ENCODE measurements at places on chromosomes 1 and 21.

- no peak for DNase-seq
- no peak overlapping the region for H3K27ac ChIP-seq
- no peaks in the 10 kb centered on the region for H3K27me3 ChIP-seq
- no peak overlapping the region for H3K4me3 ChIP-seq
Measured at GRCh38 chr1:190494451-190494850, 16.8 kb upstream of the BRINP3 start.

- DNase-seq: no peak
- H3K4me3 ChIP-seq: no peak overlapping the region
- H3K4me1 ChIP-seq: peaks cover 17% of the 10 kb centered on the region
- no peak overlapping the region for H3K27ac ChIP-seq
- H3K36me3 ChIP-seq: no peaks in the 10 kb centered on the region
- no peaks in the 10 kb centered on the region for H3K27me3 ChIP-seq
Measured at GRCh38 chr1:244052016-244052727, 1.1 kb downstream of the ZBTB18 start.

DNA sequence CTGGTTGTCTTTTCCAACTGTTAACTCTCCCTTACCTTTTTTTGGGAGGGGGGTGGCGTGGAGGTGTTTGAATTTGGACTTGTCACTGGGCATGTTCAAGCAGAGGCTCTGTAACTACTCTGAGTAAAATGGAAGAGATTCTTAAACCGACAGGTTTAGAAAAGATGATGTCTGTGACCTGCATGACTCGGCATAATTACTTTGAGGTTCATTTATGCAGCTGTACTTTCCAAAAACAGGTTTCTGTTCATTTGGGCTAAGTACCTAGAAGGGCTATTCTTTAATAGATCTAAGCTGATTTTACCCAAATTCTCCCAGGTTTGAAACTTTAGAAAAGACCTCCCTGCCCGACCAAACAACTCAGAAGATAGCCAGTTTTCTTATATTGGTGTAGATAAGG, 80.3 kb downstream of the SLC35A3 start:
- peaks cover 29% of the 10 kb centered on the region for H3K36me3 ChIP-seq
- no peak overlapping the region for H3K4me3 ChIP-seq
- H3K27me3 ChIP-seq: no peaks in the 10 kb centered on the region
- DNase-seq: no peak
- H3K27ac ChIP-seq: peak overlapping the region; percentile 64
- H3K4me1 ChIP-seq: peaks cover 59% of the 10 kb centered on the region

- H3K27ac ChIP-seq: peak overlapping the region; percentile 84
- no peak for DNase-seq
- peaks cover 69% of the 10 kb centered on the region for H3K4me1 ChIP-seq
- peaks cover 2% of the 10 kb centered on the region for H3K36me3 ChIP-seq
- H3K4me3 ChIP-seq: no peak overlapping the region
Measured at GRCh38 chr1:25017436-25018109, 87.5 kb upstream of the RUNX3 start.

- peak overlapping the region; percentile 100 for H3K27ac ChIP-seq
- H3K27me3 ChIP-seq: no peaks in the 10 kb centered on the region
- H3K4me3 ChIP-seq: peak overlapping the region; percentile 58
- peak; percentile 92 for DNase-seq
Measured at GRCh38 chr1:206579747-206580437, 32.4 kb downstream of the EIF2D start.

GRCh38 chr1:44724296-44724954, 6.5 kb downstream of the RNU5D-1 start:
- H3K36me3 ChIP-seq: peaks cover 4% of the 10 kb centered on the region
- H3K4me3 ChIP-seq: peak overlapping the region; percentile 76
- peaks cover 72% of the 10 kb centered on the region for H3K4me1 ChIP-seq

DNA sequence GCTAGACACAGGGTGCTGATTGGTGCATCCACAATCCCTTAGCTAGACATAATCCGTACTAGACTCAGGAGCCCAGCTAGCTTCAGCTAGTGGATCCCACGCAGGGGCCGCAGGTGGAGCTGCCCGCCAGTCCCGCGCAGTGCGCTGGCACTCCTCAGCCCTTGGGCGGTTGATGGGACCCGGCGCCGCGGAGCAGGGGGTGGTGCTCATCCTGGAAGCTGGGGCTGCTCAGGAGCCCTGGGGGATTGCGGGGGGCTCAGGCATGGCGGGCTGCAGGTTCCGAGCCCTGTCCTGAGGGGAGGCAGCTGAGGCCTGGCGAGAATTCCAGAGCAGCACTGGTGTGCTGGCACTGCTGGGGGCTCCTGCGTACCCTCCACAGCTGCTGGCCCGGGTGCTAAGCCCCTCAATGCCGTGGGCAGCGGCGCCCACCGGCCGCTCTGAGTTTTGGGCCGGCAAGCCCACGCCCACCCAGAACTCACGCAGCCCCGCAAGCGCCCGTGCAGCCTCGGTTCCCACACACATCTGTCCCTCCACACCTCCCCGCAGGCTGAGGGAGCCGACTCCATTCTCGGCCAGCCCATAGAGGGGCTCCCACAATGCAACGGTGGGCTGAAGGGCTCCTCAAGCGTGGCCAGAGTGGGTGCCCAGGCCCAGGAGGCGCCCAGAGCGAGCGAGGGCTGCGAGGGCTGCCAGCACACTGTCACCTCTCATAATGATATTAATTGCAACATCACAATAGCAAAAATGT, 87.4 kb downstream of the CRB1 start:
- DNase-seq: no peak
- no peak overlapping the region for H3K4me3 ChIP-seq
- H3K27ac ChIP-seq: no peak overlapping the region
- no peaks in the 10 kb centered on the region for H3K4me1 ChIP-seq
- no peaks in the 10 kb centered on the region for H3K36me3 ChIP-seq

DNA sequence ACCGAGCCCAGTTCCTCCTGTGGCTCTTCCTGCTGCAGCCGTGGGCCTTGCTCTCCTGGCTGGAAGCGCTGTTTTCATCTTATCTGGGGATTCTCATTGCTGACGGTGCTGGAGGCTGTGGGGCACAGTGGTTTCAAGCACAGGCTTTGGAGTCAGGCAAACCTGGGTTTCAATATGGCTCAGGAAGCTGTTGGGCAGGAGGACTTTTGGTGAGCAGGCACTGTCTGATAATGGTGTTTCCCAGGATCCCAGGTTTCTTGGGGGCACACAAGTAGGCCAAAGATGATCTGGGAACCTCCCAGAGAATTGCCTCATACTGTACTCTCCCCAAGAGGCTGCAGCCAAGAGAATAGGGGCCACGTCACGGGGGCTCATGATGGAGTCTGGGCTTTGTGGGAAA, 105.6 kb upstream of the TRABD2B start:
- DNase-seq: no peak
- peaks cover 5% of the 10 kb centered on the region for H3K4me1 ChIP-seq
- H3K36me3 ChIP-seq: no peaks in the 10 kb centered on the region
- no peak overlapping the region for H3K27ac ChIP-seq

GRCh38 chr1:18463984-18464664, 16.6 kb upstream of the KLHDC7A start:
- DNase-seq: no peak
- no peaks in the 10 kb centered on the region for H3K4me1 ChIP-seq
- H3K4me3 ChIP-seq: no peak overlapping the region
- peaks cover 8% of the 10 kb centered on the region for H3K27me3 ChIP-seq

GRCh38 chr1:172894349-172895049, 156.2 kb downstream of the TNFSF18 start:
- H3K4me1 ChIP-seq: peaks cover 58% of the 10 kb centered on the region
- peak overlapping the region; percentile 75 for H3K4me3 ChIP-seq
- DNase-seq: no peak

GRCh38 chr1:204660509-204660908, 25.0 kb downstream of the LRRN2 start:
- DNase-seq: no peak
- H3K27ac ChIP-seq: no peak overlapping the region
- no peaks in the 10 kb centered on the region for H3K36me3 ChIP-seq
- H3K4me3 ChIP-seq: no peak overlapping the region

- H3K27ac ChIP-seq: no peak overlapping the region
- no peak overlapping the region for H3K4me3 ChIP-seq
- peaks cover 12% of the 10 kb centered on the region for H3K27me3 ChIP-seq
- no peak for DNase-seq
Measured at GRCh38 chr1:115118611-115119010, 29.3 kb upstream of the TSPAN2 start.

- no peaks in the 10 kb centered on the region for H3K36me3 ChIP-seq
- no peak overlapping the region for H3K27ac ChIP-seq
- H3K4me3 ChIP-seq: no peak overlapping the region
- H3K27me3 ChIP-seq: no peaks in the 10 kb centered on the region
- H3K4me1 ChIP-seq: no peaks in the 10 kb centered on the region
Measured at GRCh38 chr1:226575739-226576378, 27.3 kb downstream of the STUM start.

- peaks cover 2% of the 10 kb centered on the region for H3K36me3 ChIP-seq
- H3K27me3 ChIP-seq: no peaks in the 10 kb centered on the region
- no peak for DNase-seq
- H3K27ac ChIP-seq: no peak overlapping the region
- no peaks in the 10 kb centered on the region for H3K4me1 ChIP-seq
- H3K4me3 ChIP-seq: no peak overlapping the region
Measured at GRCh38 chr1:1085171-1085841, 11.2 kb upstream of the RNF223 start.

DNA sequence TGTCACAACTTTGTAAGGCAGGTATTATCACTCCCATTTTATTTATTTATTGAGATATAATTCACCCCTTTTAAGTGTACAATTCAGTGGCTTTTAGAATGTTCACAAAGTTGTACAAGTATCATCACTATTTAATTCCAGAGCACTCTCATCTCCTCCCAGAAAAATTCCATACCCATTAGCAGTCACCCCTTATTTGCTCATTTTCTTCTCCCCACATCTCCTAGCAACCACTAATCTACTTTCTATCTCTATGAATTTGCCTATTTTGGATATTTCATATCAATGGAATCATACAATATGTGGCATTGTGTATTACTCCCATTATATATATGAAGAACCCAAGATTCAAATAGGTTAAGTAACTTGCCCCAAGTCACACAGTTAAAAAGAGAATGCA, 7.0 kb downstream of the DSTYK start:
- H3K4me1 ChIP-seq: peaks cover 82% of the 10 kb centered on the region
- DNase-seq: no peak
- peak overlapping the region; percentile 56 for H3K4me3 ChIP-seq
- no peaks in the 10 kb centered on the region for H3K27me3 ChIP-seq
- peak overlapping the region; percentile 95 for H3K27ac ChIP-seq

DNA sequence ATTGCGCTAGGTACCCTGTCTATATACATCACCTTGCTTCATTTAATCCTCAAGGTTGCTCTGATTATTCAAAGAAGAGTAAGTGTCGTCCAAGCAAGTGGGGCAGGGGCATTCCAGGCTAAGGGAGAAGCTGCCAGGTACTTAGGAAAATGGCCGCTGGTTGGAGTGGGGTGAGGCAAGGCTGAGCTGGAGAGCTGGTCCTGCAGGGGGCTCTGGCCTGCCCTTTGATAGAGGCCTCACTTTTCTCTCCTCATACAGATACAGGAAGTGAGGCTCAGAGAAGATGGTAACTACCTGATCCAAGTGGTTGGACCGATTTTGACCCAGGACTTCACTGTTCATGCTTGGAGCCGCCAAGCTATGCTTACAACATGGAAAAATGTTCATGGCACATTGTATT, 86.9 kb upstream of the ZBTB40 start:
- no peak overlapping the region for H3K27ac ChIP-seq
- H3K4me1 ChIP-seq: peaks cover 2% of the 10 kb centered on the region
- peaks cover 23% of the 10 kb centered on the region for H3K27me3 ChIP-seq
- no peak for DNase-seq

DNA sequence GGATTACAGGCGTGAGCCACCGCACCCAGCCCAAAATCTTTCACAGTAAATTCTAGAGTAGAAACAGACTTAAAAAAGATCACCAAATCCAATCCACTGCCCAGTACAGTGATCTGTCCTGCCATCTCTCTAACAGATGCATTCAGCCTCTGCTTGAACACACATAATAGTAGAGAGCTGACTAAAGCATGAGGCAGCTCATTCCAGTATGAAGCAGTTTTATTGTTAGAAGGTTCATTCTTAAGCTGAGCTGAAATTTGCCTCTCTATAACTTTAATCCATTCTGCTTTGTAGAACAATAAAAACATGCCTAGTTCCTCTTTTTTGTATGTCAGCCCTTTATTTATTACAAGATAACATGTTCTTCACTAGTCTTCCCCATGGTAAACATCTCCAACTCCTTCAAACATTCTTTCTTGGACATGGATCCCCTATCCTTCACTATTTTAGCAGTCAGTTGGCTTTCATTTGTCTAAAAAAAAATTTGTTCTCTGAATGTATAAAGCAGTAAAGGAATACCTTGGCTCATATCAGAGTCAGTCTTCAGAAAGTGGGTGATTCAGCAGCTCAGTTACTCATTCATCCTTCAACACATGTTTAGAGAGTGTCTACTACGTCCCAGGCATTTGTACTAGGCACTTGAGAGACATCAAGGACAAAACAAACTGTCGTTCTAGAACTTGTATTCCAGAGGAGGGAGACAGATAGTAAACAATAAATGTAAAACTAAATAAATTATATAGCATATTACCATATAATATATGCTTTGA, 10.7 kb upstream of the PTBP2 start:
- H3K36me3 ChIP-seq: no peaks in the 10 kb centered on the region
- peaks cover 6% of the 10 kb centered on the region for H3K27me3 ChIP-seq
- H3K4me3 ChIP-seq: no peak overlapping the region
- DNase-seq: no peak
- H3K4me1 ChIP-seq: no peaks in the 10 kb centered on the region

GRCh38 chr1:194975913-194976312, 1632.3 kb downstream of the KCNT2 start:
- H3K27ac ChIP-seq: no peak overlapping the region
- H3K36me3 ChIP-seq: no peaks in the 10 kb centered on the region
- H3K27me3 ChIP-seq: no peaks in the 10 kb centered on the region
- DNase-seq: no peak
- H3K4me1 ChIP-seq: no peaks in the 10 kb centered on the region

DNA sequence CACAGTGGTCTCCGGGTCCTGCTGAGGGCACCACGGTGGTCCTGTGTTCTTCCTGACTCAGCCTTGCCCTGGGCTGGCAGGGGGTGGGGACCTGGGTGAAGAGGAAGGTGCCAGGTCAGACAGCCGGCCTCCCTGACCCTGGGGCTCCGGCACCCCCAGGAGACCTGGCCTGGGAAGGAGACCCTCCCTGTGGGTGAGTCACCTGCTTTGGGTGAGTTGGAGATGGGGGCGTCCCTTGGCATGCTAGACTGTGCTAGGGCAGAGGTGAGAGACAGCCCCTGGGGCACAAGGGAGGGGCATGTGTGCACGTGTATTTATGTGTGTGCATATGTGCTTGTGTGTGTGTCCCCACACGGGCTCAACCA, 23.4 kb downstream of the SPSB1 start:
- H3K27ac ChIP-seq: peak overlapping the region; percentile 69
- H3K27me3 ChIP-seq: no peaks in the 10 kb centered on the region
- H3K36me3 ChIP-seq: no peaks in the 10 kb centered on the region
- peaks cover 36% of the 10 kb centered on the region for H3K4me1 ChIP-seq
- DNase-seq: no peak

Measured in activated naive CD8-positive, alpha-beta T cell treated with anti-CD3 and anti-CD28 coated beads, Interleukin-2, amount 50 U/mL, for 24 hours (primary cell).